Anterior cingulate cortex (tissue), 58 donors: ENCODE measurements at places on chromosomes 4 and X.

DNA sequence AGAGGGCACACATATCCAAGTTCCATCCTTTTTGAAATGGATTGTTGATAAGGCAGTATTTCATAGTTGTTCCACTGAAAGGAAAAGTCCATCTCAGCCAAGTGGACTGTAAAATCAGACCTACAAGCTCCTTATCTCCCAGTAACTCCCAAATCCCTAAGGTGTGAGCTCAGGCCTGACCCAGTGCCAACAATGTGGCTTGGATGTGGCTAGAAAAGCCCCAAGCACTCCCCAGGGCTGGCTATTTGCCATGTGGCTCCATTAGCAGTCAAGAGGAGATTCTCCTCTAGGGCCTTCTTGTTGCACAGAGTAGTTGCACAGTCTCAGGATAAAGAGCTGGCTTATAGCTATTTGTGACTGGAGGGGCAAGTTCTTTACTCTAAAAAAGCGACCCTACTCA is 25.0 kb upstream of the DGKK start:
- no peak for DNase-seq

DNA sequence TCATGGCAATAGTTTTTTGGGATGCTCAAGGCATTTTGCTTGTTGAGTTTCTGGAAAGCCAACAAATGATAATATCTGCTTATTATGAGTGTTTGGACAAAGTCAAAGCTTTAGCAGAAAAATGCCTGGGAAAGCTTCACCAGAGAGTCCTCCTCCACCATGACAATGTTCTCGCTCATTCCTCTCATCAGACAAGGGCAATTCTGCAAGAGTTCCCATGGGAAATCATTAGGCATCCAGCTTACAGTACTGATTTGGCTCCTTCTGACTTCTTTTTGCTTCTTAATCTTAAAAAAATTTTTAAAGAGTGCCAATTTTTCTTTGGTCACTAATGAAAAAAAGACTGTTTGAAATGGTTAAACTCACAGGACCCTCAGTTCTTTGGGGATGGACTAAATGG is 136.3 kb downstream of the UBE2K start:
- DNase-seq: no peak

- DNase-seq: no peak
These were observed 39.4 kb downstream of the MGST2 start for GRCh38 chr4:139704915-139705485.

DNA sequence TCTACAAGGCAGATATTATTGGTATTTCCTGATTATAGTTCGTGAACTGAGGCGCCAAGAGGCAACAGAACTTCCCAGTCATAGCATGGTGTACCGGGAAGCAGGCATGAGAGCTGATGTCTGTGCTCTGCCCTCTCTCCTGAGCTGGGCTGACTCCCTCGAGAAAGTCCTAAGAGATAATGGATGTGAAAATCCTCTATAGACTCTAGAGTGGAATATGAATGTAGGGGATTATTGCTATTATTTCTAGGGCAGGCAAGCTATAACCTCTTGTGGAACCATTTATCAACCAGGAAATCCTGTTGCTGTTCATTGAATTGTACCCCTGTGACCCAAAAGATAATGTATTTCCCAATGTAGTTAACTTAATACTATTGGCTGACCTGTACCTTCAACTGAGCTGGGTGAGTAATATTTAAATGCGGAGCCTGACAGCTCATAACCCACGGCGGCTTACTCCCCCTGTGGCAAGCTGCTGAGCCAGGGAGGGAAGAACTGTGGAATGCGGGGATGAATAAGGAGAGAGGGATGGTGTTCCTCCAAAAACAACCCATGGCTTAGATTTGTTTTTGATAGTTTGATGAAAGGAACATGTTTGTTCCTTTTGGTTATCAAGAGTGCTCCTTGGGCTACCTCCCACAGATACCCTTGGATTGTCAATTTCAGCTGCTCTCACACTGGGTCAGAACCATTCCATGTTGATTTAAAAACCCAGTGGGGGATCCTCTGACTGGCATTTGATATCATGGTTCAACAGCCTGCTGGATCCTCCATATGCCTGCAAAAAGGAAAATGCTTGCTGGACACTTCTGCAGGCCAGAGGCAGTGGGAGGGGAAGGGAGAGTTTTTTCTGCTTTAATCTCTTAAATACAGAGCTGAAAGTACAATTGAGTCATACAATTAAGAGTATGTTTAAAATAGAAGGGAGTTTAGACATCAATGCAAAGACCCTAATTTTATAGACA is 339.0 kb upstream of the BOD1L1 start:
- DNase-seq: no peak

GRCh38 chrX:125681058-125681457 is 361.4 kb downstream of the TEX13C start:
- no peak for DNase-seq
